ENCODE measurements at places on chromosomes 1 and 21. TPM values are rescaled to one million over a fixed set of nuclear protein-coding genes. Genes with fewer than 3 reads are reported as not detected.

The CHI3L1 gene
- total RNA-seq = 5.7 TPM

- no peak overlapping the region for H3K27ac ChIP-seq
- H3K4me1 ChIP-seq = no peaks in the 10 kb centered on the region
- no peaks in the 10 kb centered on the region for H3K27me3 ChIP-seq
These were observed 1.7 kb downstream of the FMN2 start for GRCh38 chr1:240093120-240093961.

DNA sequence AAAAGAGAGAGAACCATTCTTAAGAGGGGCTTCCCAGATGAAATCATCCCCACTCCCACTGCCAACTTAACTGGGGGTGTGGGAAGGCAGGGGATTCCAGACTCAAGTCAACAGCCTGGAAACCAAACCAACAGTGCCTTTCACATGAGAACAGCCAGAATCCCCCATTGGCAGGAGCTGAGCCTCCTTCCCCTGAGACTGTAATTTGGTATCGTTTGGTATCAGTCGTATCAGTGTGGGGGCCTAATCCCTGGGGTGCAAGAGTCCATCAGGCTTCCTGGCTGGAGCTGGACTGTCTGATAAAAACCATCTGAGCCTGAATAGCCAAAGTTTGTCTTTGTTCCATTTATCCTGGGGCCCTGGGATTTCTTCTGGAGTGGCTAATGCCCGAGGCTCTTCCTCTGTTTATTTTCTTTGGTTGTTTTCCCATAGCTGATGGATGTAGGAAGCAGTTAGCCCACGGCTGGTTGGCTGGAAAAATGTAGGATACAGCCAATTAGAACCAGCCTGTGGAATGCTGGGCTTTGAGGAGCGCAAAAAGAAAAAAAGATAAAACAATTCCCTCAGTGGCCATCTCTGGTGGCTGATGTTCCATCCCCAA, 84.6 kb downstream of the LAMC2 start:
- peaks cover 3% of the 10 kb centered on the region for H3K27me3 ChIP-seq
- no peaks in the 10 kb centered on the region for H3K4me1 ChIP-seq
- H3K27ac ChIP-seq = no peak overlapping the region
- no peak overlapping the region for H3K4me3 ChIP-seq
- DNase-seq = no peak

DNA sequence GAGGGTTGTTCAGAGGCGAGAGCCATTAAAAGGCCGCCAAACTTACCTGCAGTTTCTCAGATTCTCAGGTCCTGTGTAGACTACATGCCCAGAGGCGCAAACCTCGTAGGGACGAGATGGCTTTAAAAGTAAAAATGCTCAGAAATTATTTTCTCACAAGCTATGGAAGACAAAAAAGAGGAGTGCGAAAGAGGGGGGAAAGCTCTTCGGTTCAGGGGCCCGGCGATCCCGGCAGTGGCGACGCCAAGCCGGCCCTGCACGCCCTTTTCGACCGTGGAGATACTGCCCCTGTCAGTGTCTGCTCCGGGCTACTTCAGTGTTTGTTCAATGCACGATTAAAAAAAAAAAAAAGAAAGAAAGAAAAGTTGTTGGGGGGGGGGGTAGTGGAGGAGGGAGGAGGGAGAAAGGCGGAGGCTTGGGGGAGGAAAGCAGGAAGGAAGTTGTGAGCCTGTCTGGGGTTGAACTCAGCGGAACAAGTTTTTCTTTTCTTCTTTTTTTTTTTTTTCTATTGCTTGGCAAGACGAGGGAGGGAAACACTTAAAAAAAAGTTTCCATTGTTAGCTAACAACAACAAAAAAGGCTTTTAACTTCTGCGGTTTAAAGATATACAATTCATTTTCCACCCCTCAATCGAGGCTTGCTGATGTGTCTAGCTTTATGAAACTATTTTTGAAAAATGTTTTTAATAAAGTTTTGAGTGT, at the start of gene ITPKB:
ITPKB (minus strand) TSS at position 288 of the 701 bp plus-strand sequence. CDS start 1,824 bp downstream, outside the sequence.
- H3K27me3 ChIP-seq = no peaks in the 10 kb centered on the region
- peaks cover 12% of the 10 kb centered on the region for H3K36me3 ChIP-seq
- H3K4me3 ChIP-seq = peak within 1 kb of the TSS; percentile 98
- peaks cover 40% of the 10 kb centered on the region for H3K4me1 ChIP-seq

DNA sequence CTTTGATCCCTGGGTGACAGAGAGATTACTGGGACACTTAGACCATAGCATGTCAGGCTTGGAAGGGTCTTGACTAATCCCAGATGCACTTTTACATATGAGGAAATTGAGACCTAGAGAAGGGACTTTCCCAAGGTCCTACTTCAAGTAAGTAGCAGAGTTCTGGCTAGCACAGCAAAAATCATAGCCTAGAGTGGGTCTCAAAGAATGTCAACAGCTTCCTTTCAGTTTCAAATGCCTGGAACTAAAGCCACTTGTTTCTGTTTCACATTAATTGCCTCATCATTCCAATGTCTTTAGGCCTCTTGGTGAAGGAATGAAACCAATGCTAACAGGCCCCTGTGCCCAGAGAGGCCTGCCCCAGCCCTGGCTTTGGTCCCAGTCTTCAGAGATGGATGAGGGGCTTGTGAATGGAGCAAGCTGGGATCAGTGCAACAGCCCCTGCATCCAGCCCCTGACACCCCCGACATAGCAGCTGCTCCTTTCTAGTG, 26.6 kb downstream of the ATF3 start:
- no peak overlapping the region for H3K27ac ChIP-seq
- H3K4me1 ChIP-seq = peaks cover 26% of the 10 kb centered on the region
- no peaks in the 10 kb centered on the region for H3K27me3 ChIP-seq
- no peak for DNase-seq
- no peak overlapping the region for H3K4me3 ChIP-seq
- H3K36me3 ChIP-seq = no peaks in the 10 kb centered on the region

DNA sequence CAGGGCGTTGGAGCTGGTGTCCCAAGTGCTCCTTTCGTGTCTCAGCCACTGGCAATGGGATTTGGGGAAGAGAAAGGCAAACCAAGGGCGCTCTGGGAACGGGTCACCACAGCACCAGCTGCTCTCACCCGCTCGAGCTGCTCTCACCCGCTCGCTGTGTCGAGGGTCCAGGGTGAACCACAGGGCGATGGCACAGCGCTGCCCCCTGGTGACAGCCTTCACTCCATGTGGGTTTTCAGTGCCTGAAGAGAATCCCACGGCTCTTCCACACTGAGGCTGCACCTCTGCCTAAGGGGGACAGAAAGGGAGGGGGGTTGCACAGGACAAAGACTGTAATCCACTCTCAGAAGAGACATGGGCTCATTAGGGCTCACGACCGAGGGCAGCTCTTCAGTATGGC, 7.1 kb upstream of the CLDN19 start:
- peak; percentile 17 for DNase-seq
- H3K36me3 ChIP-seq = peaks cover 26% of the 10 kb centered on the region
- H3K27ac ChIP-seq = no peak overlapping the region
- H3K4me1 ChIP-seq = no peaks in the 10 kb centered on the region

DNA sequence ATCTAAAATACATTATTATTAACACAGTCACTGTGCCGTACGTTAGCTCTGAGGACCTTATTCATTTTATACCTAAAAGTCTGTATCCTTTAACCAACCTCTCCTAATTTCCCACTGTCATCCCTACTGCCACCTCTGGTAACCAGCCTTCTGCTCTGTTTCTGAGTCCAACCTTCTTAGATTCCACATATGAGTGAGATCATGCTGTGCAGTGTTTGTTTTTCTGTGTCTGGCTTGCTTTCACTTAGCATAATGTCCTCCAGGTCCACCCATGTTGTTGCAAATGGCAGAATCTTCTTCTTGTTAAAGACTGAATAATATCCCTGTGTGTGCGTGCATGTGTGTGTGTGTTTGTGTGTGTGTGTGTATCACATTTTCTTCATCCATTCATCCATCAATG, 64.2 kb downstream of the ETS2 start:
- no peaks in the 10 kb centered on the region for H3K27me3 ChIP-seq
- H3K4me3 ChIP-seq = no peak overlapping the region
- H3K36me3 ChIP-seq = no peaks in the 10 kb centered on the region
- DNase-seq = no peak
- no peak overlapping the region for H3K27ac ChIP-seq

DNA sequence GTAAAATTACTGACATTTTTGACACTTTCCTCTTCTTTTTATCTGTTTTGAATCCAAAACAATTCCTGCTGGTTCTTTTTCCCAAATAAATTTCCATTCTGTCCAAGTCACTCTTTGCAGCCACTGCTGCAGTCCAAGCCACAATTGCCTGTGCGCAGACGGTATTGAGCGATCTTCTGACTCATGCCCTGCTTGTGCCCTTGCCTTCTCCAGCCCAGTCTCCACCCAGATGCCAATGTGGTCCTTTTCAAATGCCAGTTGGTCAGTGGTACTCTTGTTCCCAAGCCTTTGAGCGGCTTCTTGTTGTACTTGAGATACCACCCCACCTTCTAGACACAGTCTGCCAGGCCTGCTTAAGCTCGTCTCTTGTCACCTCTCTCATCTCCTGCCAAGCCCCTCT, 78.9 kb downstream of the CAMTA1 start:
- DNase-seq = no peak
- no peak overlapping the region for H3K4me3 ChIP-seq
- H3K27ac ChIP-seq = no peak overlapping the region
- no peaks in the 10 kb centered on the region for H3K36me3 ChIP-seq

The FAM72B gene
- total RNA-seq = not detected

DNA sequence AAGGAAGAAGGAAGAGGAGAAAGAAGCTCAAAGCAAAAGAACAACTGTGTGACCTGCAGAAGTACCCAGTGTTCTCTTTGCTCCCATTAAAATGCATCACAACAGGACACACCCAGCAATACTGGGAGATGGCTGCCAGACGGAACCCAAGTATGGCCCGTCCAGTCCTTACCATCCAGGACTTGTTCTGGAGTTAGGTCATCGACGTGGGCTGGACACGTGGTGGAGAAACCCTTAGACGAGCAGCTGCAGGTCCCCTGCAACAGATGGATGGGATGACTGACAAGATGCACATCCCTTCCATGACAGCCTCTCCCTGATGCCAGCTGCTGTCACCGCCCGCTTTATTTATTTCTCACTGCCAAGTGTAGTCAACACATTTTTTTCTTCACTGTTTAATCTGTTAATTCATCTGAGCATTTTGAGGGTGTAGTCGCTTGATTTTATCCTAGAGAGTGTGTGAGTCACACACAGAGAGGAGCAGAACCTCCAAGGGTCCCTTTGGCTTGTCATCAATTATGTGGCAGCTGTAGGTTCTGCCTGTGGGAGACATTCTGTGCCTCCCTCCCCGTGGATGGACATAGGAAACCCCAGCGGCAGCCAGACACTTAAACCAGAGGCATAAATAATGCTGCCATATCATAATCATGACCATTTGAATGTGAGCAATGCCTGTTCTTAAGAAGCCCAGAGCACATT, 80.9 kb downstream of the ABCA4 start:
- H3K27ac ChIP-seq = no peak overlapping the region
- DNase-seq = no peak
- no peak overlapping the region for H3K4me3 ChIP-seq
- no peaks in the 10 kb centered on the region for H3K36me3 ChIP-seq

GRCh38 chr1:42731585-42731984, 8.5 kb downstream of the CLDN19 start:
- no peak for DNase-seq
- H3K4me1 ChIP-seq = no peaks in the 10 kb centered on the region
- no peaks in the 10 kb centered on the region for H3K36me3 ChIP-seq
- H3K4me3 ChIP-seq = no peak overlapping the region
- H3K27ac ChIP-seq = no peak overlapping the region

The IQGAP3 gene
- not detected for total RNA-seq

- H3K27ac ChIP-seq = no peak overlapping the region
- no peaks in the 10 kb centered on the region for H3K27me3 ChIP-seq
- no peak overlapping the region for H3K4me3 ChIP-seq
- H3K36me3 ChIP-seq = no peaks in the 10 kb centered on the region
- no peak for DNase-seq
These were observed 25.9 kb downstream of the FGGY start for GRCh38 chr1:59322814-59323213.

DNA sequence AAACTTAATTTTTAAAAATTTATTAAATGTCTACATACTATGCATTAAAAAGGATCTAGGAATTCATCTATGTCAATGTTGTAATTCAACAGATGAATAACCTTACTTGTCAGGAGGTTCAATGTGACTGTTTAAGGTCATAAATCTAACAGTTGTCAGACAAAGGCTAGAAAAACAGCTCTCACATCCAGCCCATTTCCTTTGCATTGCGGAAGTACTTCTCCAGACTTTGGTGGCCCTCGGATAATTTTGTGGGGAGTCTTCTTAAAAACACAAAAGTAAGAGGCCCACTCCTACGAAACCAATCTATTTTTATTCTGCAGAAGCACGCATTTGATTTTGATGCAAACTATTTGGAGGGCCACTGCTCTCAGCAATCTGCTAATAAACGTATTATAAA, 122.6 kb upstream of the CHRM3 start:
- no peaks in the 10 kb centered on the region for H3K27me3 ChIP-seq
- no peak for DNase-seq
- H3K27ac ChIP-seq = no peak overlapping the region
- H3K4me3 ChIP-seq = no peak overlapping the region
- H3K36me3 ChIP-seq = no peaks in the 10 kb centered on the region
- no peaks in the 10 kb centered on the region for H3K4me1 ChIP-seq

The AVPR1B gene
- not detected for total RNA-seq

DNA sequence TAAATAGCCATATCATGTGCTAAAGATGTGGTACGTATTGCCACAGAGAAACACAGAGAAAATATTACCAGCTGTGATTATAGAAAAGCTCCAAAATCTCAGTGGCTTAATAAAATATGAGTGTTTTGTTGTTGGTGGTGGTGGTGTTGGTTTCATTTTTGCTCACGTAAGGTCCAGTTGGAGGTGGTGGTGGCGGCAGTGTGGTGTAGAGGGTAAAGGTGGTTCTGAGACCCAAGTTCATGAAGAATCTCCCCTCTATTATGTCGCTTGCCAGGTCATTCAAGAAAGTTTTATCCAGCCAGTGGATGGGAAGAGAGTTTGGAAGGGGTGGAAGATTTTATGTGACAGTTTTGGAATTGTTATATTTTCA, 217.6 kb upstream of the SAMSN1 start:
- H3K27ac ChIP-seq = no peak overlapping the region
- DNase-seq = no peak
- no peaks in the 10 kb centered on the region for H3K36me3 ChIP-seq
- H3K4me1 ChIP-seq = peaks cover 15% of the 10 kb centered on the region

The CLDN17 gene
- total RNA-seq = not detected

DNA sequence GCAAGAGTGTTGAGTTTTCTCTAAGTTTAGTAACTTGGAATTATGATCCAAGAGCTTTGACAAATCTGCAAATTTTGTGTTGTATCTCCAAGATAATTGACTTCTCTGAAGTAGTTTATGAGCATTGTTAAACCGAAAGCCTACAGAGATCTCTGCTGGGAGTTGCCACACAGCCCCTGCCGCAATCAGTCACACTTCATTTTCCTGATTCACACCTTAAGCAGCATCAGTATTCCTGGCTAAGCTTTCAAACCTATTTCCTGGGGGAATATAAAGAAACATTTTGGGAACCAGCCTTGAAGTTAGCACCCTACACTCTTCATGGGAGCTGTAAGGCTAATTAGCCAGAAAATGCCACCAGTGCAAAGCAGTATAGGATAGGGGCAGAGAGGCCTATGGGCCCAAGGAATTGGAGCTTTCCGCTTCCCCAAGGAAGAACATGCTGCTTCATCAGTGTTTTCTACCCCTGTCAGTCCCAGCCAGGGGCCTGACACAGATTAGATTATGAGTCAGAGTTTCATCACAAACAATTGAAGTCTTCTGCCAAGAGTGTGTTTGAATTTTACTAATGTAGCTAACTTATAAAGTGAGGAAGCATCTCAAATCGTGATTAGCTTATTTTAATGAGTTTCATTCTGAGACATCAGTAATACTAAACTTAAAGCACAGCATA, 23.2 kb upstream of the CACYBP start:
- H3K36me3 ChIP-seq = peaks cover 14% of the 10 kb centered on the region
- peaks cover 30% of the 10 kb centered on the region for H3K4me1 ChIP-seq
- no peak for DNase-seq
- H3K27me3 ChIP-seq = no peaks in the 10 kb centered on the region
- no peak overlapping the region for H3K4me3 ChIP-seq
- H3K27ac ChIP-seq = no peak overlapping the region

The DPT gene
- total RNA-seq = not detected

Data from CD4-positive, alpha-beta memory T cell (primary cell).